Stimulated activated CD8-positive, alpha-beta memory T cell treated with anti-CD3 and anti-CD28 coated beads, Interleukin-15, amount 100 ng/mL, for 24 hours (primary cell): ENCODE measurements at places on chromosomes 2 and 18.

GRCh38 chr2:141555876-141556470, 574.8 kb downstream of the LRP1B start:
- DNase-seq, result no peak

DNA sequence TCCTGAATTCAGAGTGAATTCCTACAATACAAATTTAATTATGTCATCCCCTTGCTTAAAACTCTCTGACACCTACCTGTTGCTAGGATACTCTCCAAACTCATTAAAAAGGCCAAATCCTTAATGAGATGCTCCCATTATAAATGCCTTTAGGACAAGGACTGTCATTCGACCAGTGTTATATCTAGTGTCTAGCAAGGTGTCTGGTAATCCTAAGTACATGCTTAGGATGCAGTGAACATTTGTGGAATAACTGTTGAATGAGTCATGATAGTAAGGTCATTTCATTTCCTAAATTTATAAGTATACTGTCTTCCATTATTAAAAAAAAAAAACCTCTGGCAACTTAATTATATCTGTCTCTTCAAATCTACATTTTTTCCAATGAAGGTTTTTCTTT, 588.9 kb upstream of the NRXN1 start:
- no peak for DNase-seq

GRCh38 chr2:102618452-102619413, 620 bp upstream of the SLC9A2 start:
- no peak for DNase-seq

GRCh38 chr2:134648586-134648985, 70.2 kb downstream of the TMEM163 start:
- no peak for DNase-seq

DNA sequence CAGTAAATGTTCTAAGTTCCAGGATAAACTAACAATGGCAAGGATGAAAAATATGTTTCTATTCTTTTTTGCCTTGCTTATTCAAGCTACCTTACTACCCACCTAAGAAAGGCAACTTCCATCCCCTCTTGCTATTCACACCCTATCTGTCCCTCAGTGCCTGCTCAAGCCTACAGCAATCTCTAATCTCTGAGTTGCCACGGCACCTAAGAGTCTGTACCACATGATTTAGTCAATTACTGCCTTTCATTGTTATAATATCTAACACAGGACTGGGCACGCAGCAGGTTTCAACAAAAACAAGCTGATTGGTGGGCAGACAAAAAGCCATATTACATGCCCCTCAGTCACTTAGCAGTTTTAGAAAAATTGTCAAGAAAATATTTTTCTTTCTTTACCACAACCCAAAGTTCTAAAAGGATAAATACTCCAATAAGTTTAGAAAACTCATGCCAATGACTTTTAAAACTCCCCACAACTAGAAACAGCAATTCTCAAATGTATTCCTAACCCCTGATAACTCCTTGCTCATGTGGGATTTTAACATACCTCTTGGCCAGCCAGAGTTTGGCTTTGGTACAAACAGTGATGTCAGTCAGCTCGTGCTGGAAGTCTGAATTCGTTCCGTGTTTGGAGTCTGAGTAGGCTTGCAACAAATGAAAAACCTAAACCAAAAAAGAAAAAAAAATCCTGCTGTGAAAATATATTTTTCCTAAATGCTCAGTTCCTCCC, 117.3 kb upstream of the ZFP36L2 start:
- DNase-seq, result no peak

GRCh38 chr2:37456479-37456878, 112.0 kb downstream of the QPCT start:
- no peak for DNase-seq

DNA sequence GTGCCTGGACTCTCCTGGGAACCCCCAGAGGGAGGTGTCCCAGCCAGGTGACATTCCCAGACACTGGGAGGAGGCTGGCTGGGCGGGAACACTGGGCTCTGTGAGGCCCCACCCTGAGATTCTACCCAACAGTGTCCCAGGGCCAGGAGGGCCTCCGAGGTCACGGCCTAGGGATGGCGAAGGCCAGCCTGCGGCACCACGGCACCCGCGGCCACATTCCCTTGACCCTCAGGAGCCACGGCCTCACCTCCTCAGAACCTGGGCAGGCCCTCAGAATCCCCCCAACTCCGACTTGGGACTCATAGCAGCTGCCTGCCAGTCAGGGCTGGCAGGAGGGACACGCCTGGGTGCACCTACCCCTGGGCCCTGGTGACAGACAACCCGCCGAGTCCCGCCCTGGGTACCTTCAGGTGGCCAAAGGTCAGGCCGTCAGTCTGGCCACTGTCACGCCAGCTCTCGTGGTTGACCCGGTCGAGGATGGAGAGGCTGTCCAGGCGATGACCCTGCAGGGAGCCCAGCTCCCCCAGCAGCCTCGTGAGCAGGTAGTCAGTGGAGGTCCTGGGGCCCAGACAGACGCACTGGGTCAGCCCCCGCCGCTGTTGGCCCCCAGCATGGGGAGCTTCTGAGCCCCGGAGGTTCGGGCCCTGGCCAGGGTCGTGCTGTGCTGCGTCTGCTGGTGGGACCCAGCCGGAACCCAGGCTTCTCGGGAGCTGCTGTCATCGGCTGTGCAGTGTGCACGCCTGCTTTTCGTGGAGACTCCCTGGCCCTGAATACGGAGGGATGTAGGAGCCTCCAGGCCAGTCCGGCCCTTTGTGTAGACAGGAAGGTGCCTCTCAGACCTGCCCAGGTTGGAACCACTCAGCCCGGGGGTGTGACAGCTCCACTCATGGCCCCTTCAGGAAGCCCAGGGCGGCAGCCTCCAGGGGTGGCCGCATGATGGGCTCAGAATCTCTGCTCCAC, 6.1 kb downstream of the MAB21L4 start:
- DNase-seq, result no peak

DNA sequence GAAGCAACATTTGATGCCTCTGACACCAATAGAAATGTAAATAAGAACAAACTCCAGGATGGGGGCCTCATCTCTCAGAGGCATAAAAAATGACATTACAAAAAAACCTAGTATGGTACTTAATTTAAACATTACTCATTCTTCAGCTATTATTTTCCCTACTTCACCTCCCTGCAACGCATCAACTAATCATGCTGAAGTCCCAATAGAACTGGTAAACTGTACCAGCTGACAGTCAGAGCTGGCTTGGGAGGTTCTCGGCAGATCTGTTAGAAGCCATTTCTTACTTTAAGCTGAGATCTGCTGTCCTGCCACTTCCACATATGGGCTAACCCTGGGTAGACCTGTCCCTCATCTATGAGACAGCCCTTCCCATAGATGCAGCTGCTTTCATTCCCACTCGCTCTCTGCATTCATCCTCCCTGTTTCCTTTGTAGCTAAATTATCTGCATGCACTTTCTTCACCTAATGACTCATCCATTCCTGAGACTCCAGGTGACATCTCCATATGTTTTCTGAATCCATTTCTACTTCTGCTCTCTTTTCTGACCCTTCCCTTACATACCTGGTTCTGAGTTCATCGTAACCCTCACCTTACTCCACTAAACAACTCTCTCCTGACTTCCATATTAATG, 108.1 kb downstream of the AOX1 start:
- DNase-seq, result no peak

DNA sequence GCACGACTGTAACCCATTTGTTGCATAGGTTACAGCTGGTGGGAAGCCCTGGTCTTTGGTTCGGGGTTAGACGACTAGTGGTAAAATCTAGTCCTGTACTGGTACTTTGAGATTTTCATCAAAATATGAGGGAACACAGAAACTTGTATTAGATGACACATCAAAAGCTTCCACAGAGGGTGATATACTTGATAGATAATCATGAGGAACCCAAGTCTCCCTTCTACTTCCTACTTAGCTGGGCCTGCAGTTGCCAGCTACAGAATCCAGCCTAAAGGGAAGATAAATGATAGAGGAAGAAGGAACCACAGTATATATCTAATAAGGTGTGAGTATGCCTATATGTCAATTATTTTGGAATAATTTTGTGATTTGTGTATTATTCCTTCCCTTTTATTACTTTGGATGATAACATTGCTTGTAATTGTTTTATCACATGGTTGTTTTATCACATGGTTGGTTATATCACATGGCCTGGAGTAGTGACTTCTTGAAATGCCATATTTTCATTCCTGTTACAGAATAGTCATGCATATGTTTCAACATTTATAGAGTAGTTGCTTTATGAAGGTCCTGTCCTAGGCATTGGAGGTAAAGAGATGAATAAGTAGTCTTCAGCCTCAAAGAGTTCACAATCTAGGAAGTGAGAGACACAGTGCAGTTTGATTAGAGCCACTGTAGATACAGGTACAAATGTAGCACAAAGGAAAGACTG, 2.9 kb downstream of the AGPS start:
- no peak for DNase-seq

GRCh38 chr18:58962336-58962735, 97.7 kb downstream of the ZNF532 start:
- DNase-seq, result no peak

GRCh38 chr2:203441463-203441862, 93.6 kb downstream of the RAPH1 start:
- no peak for DNase-seq
